ENCODE measurements at places on chromosomes 4 and X. TPM values are rescaled to one million over a fixed set of nuclear protein-coding genes. Genes with fewer than 3 reads are reported as not detected.

DNA sequence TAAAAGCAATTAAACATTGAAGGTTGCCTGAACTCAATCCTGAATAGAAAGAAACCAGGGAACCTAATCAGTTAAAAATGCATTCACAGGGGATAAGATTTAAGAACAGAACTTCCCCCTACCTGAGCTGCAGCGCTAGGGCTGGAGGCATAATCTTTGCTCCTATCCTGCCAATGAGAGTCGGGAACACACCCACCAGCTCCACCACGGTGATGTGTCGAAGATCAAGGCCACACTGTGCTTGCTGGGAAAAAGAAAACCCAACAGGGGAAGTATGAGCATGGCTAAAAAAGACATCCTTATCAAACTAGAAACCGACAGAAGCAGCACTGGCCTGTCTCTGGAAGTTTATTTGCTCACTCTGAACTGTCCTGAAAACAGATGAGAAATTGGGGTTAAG, 66.3 kb downstream of the SRPX start:
- DNase-seq, result no peak

DNA sequence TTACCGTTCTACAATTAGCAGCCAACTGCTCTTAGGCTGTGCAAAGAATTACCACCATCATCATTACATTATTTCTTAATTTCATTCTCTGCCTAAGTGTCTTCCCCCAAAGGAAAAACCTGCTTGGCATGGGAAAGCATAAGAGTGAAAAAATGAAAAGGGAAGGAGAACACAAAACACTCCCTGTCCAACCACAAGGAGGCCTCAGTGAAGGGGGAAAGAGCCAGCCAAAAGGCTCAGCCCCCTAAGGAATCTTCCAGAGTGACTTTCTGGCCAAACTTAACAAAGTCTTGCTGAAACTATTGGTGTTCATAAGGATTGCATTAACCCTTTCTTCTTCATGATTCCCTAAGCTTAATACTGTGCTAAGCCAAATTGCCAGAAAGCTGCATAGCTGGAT, 287.4 kb downstream of the SMARCA1 start:
- no peak for DNase-seq

DNA sequence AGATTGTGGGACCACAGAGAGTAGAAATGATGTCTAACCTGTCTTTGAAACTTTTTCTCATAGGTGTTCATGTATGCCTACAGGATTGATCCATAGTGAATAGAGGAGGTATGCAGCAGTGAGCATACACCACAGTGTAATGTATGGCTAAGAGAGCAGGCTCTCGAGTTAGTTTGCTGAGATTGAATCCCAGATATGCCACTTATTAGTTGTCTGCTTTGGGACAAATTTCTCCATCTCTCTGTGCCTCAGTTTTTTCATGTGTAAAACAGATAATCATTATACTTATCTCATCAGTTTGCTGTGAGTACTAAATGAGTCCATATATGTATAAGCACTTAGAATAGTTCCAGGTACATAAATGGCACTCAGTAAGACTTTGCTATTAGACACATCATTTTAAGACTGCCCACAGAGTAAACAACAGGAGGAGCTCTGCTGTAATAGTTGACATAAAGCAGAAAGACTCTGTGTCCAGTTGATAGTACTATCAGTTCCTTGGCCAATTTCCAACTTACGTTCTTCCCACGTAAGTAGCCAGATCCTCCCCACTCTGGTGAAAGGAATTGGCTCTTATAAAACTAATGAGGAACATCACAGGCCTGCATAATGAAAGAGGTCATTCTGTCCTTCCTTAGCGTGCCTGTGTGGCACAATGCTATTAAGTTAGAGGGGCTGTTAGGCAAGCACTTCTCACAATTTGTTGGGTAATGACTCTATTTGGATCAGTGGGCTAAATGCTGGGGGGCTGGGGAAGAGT, 20.7 kb upstream of the RNF150 start:
- DNase-seq, result peak; percentile 17

DNA sequence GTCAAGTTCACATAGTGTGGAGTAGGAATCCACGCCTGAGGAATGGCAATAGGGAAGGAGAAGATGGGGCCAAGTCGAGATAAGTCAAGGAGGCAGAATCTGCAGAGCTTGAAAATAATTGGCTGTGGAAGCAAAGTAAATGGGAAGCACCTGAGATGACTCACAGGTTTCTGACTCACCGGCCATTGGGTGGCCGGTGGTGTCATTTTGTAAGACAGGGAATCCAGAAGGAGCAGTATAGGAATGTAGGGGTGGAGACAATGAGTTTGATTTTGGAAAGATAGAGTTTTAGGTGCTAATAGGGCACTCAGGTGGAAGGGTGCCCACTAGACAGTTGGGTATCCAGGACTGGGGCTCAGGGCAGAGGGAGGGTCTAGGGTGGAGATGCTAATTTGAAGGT, 201.0 kb upstream of the MAMLD1 start:
- no peak for DNase-seq

Gene NCAPG
- 0.29 TPM for polyA plus RNA-seq

Gene EDA2R
- polyA plus RNA-seq, result 0.12 TPM

Measured in heart right ventricle (tissue), 16 donors.